ENCODE measurements at places on chromosomes 2 and 18.

- no peak for DNase-seq
Measured at GRCh38 chr2:126715111-126715510, 59.2 kb downstream of the GYPC start.

DNA sequence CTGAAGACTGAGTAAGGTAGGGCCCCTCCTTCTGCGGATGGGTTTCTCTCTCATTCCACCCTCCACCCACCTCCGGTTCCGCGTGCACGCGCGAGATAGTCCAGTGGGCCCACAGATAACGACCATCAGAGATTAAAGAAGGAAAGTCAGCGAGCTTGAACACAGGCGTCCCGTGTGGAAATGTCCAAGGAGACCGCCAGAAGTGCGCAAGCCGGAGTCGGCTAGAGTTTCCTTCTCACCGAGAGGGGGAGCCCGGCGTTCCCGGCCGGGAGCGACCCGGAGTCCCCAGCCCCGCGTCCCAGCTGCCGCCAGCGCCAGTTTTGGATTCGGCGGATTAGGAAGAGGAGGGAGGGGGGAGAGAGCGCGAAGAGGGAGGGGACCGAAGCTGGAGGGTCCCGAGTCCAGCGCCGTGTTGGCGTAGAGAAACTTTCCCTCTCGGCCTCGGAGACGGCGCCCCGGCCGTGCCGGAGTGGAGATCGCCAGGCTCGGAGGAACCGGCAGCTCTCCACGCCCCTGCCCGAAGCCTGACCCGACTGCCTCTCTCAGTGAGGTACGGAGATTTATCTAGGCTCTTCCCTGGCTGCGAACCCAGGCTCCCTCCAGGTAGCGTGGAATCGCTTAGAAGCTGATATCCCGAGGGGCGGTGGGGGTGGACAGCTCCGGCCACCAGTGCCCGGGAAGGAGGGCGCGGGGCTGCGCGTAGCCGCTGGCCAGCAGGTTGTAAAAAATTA, at the start of gene GULP1:
GULP1 (plus strand) TSS at position 258 of the 731 bp plus-strand sequence. CDS start 185,829 bp downstream, outside the sequence.
- DNase-seq: peak; percentile 82

DNA sequence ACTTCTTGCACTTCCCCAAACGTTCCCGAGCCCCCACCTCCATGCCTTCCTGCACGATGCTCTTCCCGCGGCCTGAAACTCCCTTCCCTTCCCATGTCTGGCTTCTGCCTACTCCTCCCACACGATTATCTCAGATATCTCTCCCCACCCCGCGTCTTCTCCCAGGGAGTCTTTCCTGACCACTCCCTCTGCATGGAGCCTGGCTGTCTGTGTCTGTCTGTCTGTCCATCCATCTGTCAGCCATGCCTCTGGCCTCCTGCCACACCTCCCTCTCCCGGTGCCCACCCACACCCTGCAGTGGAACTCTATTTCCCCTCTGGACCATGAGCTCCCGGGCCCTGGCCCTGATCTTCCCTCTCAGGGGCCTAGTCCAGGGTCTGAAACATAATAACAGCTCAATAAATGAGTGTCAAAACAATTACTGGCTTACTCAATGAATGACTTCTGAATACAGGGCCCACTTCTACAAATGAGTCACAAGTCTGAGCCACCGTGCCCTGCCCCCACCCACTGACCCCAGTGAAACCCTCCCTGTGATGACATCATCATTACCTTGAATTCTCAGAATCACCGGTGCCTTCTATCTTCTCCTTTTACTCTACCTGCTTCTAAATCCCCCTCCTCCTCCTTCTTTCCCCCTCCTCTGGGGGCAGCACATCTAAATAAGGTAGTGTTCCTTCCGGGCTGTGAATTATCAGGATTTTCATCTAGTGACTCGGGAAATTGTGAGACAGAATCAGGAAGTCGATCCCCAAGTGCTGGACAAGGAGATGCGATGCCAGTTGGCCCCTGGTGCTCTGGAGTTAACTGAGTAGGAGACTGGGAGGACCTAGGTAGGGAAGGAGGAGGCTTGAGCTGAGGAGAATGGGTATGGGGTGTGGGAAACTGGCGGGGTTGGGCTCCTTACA, 46.1 kb upstream of the PLB1 start:
- no peak for DNase-seq

DNA sequence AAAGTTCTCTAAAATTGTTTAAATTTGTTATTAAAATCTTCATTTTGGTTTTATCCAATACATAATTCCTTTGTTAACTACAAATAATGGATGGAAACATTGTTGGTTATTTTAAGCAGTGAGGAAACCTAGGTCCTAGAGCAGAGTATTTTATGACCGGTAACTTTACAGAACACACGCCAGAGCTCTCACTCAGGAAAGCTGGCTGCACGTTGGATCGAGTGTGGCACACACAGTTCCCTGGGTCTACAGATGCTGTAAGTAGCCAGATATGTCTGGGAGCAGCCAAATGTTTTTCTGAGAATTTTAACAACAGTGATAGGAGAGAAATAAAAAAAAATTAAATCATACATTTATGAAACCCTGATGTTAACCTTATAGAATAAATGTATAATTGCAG, 264.4 kb downstream of the ZNF407 start:
- no peak for DNase-seq

GRCh38 chr18:7512348-7512747, 54.8 kb upstream of the PTPRM start:
- no peak for DNase-seq

DNA sequence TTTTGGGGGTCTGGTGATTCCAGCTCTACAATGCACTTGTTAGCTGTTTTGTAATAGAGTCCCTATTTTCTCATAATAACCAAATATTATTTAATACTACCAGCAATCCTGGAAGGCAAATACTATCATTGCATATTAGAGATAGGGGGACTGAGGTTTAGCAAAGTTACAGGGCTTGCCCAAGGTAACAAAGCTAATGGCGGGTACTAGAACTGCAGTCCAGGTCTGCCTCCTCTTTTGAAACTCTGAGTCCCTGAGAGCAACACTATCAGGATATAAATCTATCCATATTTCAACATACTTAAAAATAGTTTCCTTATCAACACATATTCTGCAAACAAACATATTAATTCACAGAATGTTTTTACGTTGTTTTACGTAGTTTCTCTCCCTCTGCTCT, 235.5 kb upstream of the ACVR2A start:
- DNase-seq: no peak

DNA sequence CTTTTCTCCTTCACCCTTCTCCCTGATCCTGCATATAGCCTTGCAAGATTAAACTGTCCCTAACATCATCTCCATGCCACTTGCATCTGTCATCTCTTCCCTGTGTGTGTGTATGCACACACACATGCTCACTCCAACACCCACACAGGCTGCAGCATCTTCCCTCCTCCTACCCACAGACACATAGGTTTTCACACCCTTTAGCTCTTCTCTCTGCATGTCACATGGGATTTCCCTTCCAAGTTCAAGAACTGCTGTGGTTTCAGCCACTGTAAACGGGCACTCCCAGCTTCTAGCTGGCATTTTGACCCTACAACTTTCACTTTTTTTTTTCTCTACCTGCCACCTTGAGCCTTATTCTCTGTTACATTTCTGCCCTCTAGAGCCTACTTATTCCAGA, 6.4 kb downstream of the CELF4 start:
- DNase-seq: no peak

- no peak for DNase-seq
Measured at GRCh38 chr2:239966029-239966852, 58.9 kb downstream of the NDUFA10 start.

- DNase-seq: no peak
Measured at GRCh38 chr2:14720319-14720718, 87.8 kb downstream of the LRATD1 start.

GRCh38 chr2:101508636-101509035, 33.7 kb upstream of the RFX8 start:
- DNase-seq: no peak

GRCh38 chr2:60565472-60565871, 12.0 kb upstream of the BCL11A start:
- DNase-seq: peak; percentile 34

GRCh38 chr2:45323344-45323743, 287.7 kb downstream of the SRBD1 start:
- no peak for DNase-seq

GRCh38 chr2:8324164-8324856, 357.5 kb upstream of the ID2 start:
- DNase-seq: no peak

- peak; percentile 73 for DNase-seq
Measured at GRCh38 chr2:170813611-170814532, 2.8 kb upstream of the GAD1 start.

GRCh38 chr18:12429556-12429955, 21.8 kb downstream of the PRELID3A start:
- DNase-seq: no peak

DNA sequence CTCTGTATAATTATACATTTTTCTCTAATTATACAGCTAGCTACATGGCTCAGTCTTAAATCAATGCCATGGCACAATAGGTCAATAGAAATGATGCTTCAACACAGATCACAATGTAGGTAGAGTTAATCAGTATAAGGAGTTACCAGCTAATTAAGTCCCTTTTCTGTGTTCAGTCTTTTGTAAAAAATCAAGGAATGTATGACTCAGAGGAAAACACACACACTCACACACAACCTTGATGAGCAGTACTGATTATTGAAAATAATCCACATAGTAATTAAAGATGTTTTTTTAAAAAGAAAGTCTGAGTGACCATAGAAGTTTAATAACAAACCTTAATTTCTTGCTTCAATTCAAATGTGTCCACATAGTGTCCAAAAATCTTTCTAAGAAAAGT, 691.3 kb downstream of the LRP1B start:
- DNase-seq: no peak

- DNase-seq: no peak
Measured at GRCh38 chr2:220144411-220144810, 517.0 kb downstream of the SLC4A3 start.

DNA sequence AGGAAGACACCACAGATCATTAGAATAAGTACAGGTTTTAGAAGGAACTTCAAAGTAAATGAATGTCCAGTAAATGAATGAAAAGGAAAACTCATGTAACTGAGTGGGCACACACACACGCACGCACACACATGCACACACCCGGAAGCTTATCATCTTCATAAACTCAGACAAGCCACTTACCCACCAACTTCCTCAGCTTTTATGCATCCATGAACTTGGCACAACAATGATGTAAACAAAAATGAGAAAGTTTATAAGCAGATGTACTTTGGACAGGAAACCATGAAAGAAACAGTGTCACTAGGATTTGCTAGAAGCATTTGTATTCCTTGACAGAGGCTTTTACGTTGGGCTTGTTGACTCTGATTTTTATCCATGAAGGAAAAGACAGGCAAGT, 23.2 kb downstream of the RNF152 start:
- DNase-seq: no peak

DNA sequence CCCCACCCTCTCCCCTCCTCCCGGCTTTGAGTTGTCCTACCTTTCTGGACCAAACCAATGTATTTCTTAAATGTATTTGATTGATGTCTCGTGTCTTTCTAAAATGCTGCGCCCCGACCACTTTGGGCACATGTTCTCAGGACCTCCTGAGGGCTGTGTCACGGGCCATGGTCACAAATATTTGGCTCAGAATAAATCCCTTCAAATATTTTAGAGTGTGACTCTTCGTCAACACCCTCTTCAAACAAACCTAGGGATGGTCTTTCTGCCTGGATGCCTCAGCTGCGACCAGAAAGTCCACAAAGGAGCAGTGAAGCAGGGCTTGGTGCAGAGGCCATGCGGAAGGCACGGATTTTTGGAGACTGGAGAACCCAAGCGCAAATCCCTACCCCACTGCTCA, 1.1 kb upstream of the SLC35F6 start:
- no peak for DNase-seq

DNA sequence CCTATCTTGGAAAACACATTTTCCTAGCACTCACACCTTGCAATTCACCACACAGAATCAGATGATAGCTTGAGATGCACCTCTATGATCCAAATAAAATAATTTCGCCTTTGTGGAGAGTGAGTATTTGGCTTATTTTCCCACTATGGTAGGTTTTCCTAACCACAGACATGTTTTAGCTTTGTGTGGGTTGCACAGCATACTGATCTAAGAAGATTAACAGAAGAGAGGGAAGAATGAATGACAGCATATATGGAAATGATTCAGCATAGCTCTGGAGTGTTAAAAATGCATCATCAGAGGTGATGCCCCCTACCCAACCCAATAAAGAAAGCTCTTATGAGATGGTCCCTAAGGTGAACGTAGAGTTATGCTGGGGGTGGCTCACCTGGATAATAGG, 72.5 kb downstream of the GCA start:
- DNase-seq: no peak

DNA sequence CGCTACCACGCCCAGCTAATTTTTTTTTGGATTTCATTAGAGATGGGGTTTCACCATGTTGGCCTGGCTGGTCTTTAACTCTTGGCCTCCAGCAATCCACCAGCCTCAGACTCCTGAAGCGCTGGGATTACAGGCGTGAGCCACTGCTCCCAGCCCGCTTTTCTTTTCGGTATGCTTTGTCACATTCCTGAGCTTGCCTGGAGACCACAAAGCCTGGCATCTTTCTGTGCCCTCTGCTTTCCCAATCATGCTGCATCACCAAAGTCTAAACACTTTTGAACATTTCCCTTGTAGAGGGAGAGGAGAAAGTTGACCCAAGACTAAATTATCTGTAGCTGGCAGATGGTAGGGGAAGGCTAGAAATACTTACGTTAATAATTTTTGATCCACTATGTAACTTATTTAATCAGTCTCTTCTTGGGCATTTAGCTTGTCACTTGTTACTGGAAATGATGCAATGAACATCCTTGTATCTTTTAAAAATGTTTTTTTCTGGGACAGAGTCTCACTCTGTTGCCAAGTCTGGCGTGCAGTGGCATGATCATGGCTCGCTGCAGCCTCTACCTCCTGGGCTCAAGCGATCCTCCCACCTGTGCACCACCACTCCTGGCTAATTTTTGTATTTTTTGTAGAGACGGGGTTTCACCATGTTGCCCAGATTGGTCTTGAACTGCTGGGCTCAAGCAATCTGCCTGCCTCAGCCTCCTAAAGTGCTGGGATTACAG, 2.7 kb upstream of the NPC1 start:
- DNase-seq: no peak

DNA sequence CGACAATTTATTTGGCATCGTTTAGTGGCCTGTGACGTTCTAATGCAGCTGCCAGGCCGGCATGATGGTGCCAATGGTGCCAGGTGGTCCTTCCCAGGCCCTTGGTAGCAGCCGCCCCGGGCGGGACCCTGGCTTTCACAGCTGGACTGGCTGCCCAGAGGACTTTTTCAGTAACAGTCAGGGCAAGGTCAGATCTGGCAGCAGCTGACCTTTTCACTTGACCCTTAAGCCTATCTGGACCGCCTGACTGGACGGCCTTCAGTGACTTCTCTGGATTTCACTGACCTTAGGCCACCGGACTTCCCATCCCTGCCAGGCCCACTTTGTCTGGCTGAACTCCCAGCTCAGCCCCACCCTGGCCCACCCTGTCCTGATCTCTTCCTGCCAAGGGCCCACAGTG, 15.9 kb downstream of the TRIB2 start:
- DNase-seq: no peak

GRCh38 chr2:218810256-218810655, 21.3 kb downstream of the PRKAG3 start:
- no peak for DNase-seq

- DNase-seq: no peak
Measured at GRCh38 chr18:63312019-63312409, 7.6 kb downstream of the BCL2 start.
